Hematopoietic multipotent progenitor cell (in vitro differentiated cells): ENCODE measurements at places on chromosomes 5 and 9. TPM values are rescaled to one million over a fixed set of nuclear protein-coding genes. Genes with fewer than 3 reads are reported as not detected.

PLCXD3 gene
- total RNA-seq, result not detected

- DNase-seq, result no peak
Observed at GRCh38 chr9:87795178-87795577, 69.3 kb downstream of the CTSL start.

GRCh38 chr5:93620487-93621326 lies 37.7 kb downstream of the NR2F1 start:
- DNase-seq, result no peak

DNA sequence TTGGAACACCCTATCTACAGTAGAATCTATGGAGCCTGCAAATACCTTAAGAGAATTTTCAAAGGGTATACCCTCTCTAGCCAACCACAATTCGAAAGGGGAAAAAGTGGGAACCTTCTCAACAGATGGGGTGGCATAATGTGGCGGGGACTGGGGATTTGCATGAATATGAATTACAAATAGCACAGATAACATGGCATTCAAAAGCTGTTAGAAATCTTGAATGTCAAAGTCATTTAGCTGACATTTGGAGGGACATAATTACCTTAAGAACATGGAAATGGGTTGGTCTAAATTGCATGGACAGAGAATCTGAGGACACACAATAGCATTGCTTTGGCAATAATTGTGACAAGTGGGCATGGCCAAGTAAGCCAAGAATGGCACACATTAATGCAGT lies 23.2 kb upstream of the TYRP1 start:
- DNase-seq, result no peak

FUBP3 gene
- 18.9 TPM for total RNA-seq

DNA sequence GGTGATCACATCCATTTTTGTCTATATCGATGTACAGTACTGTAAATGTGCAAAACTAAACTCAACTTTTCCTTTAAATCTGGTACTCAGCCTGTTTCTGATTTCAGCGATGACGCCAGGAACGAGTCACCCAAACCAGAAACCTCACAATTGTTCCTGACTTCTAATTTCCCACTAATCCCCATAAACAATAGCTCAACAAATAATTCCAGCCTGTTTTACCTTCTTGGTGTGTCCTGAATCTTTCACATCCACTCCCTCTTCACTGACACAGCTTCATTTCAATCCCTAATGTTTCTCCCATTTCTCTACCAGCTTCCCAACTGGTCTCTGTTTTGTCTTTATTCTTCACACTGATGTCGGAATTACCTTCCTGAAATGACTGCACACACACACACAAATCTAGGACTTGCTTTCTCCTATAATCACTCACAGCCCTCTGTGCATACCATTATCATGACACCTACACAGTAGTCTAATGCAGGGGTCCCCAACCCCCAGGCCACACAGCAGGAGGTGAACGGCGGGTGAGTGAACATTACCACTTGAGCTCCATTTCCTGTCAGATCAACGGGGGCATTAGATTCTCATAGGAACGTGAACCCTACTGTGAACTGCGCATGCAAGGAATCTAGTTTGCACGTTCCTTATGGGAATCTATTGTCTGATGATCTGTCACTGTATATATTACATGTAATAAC lies 97.8 kb upstream of the SLC30A5 start:
- no peak for DNase-seq

MARCHF6 gene
- 80.0 TPM for total RNA-seq

SLCO6A1 gene
- total RNA-seq, result not detected

DNA sequence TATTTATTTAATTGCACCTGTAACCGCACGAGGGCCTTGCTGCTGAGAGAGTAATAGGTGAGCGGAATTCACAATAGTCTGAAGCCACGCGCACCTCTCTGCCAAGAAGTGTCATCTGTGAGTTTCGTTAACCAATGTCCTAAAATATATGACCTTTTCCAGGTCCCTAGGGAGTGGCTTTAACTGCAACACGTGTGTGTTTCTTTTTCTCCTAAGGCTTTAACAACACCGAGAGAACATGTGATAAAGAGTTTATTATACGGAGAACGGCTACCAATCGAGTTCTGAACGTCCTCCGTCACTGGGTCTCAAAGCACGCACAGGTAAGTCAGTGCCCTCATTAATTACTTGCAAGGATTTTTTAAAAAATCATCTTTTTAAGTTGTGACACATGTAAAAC lies 53.2 kb upstream of the CKMT2 start:
- no peak for DNase-seq

PCDHGB2 gene
- 2.4 TPM for total RNA-seq

LURAP1L gene
- total RNA-seq, result 0.27 TPM

PCA3 gene
- total RNA-seq, result 0.54 TPM

DNA sequence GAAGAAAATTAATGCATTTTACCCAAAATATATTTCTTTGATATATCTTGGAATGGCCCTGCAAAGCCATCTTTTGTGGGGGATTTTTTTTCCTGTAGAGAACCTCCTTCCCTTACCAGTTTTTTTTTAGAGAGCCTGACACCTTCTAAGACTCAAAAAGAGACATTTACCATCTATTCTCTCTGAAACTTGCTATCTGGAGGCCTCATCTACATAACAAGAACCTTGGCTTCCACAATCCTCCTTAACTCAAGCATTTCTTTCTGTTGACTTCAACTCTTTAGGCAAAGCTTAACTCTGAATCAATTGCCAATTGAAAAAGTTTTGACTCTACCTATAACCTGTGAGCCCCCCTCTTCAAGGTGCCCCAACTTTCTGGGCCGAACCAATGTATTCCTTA lies 6.2 kb downstream of the SLC45A2 start:
- no peak for DNase-seq

SLC6A19 gene
- under 0.01 TPM for total RNA-seq

DNA sequence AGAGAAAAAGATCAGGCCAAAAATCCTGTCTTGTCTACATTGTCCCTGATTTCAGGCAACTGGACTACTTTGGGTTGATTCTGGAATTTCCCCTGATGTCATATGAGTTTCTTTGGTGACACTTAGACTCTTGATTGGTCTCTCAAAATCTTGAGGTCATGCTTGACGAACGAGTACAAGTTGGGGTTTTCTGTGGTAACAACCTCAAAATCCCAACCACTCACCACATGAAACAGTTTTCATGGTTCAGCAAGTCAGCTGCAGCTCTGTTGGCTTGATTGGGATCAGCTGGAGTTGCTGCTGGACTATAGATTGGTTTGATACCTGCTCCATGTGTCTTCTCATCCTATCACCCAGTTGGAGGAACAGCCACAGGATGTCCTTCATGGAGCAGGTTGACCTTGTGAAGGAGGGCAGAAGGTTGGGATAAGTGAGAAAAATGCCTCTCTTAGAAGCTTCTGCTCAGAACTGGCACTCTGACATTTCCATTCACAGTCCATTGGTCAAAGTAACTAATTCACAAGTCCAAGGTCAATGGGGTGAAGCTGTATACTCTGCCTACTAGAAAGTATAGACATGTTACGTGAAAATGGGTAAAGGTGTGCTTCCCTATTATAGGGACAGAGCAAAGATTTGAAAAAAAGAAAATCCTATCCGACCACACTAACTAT lies 284.5 kb downstream of the SH3GL2 start:
- DNase-seq, result no peak

RLN2 gene
- 0.54 TPM for total RNA-seq
